ENCODE measurements at places on chromosomes 12 and 14.

DNA sequence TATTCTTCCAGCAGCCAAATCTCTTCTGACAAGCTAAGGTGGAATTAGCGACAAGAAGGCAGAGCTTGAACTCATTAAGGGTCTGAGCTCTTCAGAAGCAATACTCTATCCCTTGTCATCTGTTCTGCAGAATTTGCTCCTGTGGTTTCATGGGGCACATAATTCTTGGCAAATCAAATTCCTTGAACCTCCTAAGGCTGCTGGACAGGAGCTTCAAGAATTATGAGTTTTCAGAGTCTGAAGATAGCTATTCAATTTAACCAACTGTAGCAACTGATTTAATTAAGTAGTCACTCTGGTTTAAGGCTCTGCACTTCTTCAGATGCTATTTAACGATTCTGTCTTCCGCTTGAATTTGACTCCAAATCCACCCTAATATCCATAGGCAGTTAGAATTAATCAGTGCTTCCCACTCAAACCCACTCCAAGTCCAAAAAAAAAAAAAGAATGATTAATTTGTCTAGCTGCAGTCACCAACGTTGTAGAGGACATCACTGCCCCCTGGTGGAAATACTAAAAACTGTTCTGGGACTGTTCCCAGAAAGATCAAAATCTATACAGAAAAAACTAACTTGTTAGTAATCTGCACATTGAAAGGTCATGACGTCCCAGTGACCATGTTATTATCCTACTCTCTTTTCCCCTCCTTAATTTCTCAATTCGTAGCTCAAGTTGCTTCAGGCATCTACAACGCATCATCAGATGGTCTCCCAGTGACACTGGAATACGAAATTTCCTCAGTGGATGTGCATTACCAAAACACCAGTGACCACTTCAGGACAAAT is 169.9 kb downstream of the KIF21A start:
- no peak for DNase-seq

DNA sequence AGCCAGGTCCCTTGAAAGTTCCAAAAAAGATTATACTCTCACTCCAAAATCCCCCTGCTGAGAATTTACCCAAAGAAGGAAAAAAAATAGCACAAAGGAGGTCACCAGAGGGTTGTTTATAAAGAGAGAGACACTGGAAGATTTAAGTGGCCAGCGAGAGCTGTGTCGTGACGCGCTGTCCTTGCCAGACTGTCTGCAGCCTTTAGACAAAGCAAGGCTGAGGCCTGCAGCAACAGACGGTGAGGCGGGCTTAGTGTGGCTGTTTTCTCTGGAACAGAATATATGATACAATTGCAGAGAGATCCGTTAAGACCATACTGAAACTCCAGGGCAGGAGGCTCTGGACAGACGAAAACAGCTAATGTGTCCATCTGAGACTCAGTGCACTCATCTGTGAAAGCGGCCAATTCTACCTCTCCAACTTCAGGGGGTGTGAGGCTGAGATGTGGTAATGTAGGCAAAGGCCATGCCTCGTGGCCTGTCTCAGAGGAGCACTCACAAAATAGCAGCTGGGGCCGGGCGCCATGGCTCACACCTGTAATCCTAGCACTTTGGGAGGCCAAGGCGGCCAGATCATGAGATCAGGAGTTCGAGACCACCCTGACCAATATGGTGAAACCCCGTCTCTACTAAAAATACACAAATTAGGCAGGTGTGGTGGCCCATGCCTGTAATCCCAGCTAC is 36.2 kb downstream of the ANAPC7 start:
- no peak for DNase-seq

DNA sequence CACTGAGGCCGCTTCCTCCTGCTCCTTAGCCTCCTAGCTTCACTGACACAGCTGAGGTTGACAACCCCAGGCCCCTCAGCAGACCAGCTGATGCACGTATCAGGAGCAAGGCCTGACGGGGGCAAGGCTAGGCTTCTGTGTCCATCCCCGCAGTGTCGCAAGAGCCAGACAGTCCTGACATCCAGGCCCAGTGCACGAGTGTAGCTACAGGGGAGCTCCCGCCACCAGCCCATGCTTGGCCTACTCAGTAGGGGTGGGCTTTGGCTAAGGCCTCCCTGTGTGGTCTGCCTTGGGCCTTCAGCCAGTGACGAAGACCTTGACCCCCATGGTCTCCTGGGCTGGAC is 179.1 kb downstream of the DPF3 start:
- DNase-seq: no peak

DNA sequence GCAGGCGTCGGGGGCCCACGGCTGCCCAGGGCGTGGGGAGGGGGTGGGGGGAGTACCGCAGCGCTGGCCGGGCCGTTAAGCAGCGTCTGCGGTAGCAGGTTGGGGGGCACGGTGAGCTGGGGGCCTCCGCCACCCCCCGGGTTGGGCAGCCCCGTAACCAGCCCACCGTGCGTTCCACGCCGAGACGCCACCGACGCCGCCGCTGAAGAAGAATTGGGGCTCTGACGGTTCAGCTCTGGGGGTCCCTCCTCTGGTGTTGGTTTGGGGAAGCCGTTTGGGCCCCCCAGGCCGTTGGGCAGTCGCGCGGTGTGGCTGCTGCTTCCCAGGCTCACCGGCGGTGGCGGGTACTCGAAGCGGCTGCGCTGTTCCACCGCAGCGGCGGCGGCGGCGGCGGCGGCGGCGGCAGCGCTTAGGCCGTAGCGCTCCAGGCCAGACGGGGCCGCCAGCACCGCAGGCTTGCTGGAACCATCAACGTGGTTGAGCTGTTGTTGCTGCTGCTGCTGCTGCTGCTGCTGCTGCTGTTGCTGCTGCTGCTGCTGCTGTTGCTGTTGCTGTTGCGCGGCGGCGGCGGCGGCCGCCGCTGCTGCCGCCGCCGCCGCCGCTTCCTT is 1.5 kb downstream of the IRF2BPL start:
- DNase-seq: no peak

DNA sequence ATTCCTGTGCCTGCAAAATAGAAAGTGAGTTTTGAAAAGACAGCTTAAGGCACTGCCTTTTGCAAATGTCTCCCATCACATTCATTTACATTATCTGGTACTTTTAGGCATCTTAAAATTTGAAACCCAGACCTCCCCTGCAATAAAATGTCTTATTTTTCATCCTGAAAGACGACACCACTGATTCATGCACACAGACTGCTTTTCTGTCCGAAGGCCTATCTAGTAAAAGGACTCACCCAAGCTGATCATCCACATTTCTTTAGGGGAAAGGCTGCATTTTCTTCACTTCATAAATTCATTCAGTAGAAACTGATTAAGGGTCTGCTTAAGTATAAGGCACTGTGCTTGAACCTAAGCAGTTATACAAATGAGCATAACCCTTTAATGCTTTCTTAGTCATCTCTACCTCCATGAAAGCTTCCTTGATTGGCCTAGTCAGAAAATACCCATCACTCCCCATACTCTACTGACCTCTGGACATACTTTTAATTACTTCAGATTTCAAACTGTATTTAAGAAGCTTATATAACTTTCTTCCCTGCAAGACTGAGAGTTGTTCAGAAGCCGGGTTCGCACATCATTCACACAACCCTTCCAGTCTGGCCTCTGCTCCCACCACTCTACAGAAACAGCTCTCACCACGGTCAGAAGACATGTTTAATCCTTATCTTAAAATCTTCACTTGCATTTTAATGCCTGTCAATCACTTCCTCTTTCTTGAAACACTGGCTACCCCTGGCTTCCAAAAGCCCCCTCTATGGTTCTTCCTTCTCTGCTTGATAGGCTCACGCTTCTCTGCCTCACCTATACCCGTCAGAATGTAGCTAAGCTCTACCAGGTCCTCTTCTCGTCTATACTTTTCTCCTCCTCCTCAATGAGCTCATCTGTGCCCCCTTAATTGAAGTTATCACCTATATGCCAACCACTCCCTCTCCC is 288.6 kb downstream of the MED13L start:
- DNase-seq: no peak

GRCh38 chr14:53953828-53954550 is 2.6 kb downstream of the BMP4 start:
- DNase-seq: no peak

DNA sequence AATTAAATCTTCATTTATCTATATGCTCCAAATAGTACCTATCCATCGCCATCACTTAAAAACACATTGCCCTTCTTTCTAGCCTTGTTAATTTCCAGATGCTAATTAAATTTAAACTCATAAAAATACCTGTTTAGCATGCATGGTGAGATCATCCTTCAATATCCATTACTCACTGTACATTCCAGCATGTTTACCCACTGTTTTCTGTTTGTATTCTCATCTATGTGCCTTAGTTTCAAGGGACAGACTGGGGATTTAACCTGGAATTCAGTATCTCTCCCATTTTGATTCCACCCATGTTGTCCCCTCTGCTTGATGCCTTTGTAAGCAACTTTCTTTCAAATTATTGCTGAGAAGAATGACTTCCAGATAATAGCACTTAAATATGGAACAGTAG is 208.0 kb downstream of the SPTSSA start:
- no peak for DNase-seq

- no peak for DNase-seq
Observed at GRCh38 chr14:97489750-97490149, 692.6 kb downstream of the VRK1 start.

DNA sequence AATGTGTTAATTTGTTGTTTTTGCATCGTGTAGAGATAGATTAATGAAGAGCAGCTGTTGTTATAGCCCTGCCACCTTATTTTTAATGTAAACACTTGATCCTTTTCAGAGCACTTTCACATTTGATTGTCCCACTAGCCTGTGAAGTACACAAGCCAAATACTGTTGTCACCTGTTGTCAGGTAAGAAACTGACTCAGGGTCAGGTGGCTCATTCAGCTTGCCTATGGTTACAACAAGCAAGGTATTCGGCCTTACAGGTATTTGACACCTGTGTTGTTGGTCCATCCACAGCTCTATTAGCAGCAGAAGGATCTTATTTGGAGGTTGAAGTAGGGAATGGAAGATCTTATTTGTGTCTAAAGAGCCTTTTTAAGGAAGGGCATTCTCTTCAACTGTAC is 108.9 kb downstream of the GPR135 start:
- DNase-seq: no peak

DNA sequence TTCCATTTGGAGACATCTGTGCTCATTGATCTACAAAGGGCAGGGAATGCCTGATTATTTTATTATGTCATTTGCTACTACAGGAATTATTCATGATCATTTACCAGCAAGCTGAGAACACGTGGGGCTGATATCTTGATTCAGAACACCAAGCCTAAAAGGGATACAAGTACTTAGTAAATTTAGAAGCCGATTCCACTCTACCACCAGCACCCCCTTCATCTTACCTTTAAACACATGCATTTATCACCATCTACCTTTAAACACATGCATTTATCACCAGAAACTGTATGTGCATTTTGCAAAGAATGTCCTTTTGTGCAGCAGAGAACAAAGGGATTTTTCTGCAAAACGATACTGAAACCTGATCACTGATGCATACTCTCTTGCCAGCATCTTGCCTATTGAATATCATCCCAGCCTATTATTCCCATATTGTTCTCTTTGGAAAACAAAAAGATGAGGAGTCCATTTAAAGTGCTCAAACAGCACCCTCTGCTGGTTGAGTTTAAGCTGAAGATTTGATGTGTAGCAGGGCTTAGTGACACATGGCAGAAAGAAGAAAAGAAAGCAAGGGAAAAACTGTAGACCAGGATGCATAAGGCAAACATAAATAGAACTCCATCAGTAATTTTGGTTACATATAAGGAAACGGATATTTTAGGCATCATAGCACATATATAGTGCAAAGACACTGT is 132.6 kb upstream of the PLEKHG7 start:
- DNase-seq: no peak

DNA sequence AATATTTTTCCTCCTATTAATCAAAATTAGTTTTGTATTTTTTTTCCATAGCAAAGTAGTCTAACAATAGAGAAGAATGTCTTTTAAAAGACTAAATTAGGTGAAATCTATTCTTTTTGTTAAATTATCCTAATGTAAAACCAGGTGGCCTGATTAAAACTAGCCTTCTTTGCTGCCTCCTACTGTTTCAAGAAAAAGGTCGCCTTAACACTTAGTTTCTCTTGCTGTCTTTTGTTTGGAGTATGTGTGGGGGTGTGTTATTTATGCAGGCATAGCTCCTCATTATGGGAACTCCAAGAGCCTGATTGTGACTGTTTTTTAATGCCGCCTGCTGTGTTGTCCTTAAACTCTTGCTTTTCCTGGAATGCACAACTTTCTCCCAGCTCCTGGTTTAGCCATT is 855.3 kb downstream of the DIO2 start:
- DNase-seq: no peak

DNA sequence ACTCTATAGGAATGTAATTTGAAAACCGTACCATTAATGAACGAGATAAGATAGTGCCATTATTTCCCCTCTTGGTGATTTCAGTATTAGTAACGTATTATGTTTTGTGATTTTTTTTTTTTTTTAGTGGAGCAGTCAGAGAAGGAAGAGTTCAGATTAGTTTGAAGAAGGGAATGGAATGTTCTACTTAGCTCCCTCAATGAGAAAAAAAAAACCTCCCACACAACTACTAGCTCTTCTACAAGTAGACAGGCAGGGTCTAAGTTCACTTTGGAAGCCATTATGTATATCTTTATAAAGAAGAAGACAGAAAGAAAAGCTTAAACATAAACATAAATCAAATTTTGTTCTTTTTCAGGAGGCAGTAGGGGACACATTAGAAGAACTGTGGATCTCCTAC is 27.3 kb downstream of the PNMA1 start:
- no peak for DNase-seq

DNA sequence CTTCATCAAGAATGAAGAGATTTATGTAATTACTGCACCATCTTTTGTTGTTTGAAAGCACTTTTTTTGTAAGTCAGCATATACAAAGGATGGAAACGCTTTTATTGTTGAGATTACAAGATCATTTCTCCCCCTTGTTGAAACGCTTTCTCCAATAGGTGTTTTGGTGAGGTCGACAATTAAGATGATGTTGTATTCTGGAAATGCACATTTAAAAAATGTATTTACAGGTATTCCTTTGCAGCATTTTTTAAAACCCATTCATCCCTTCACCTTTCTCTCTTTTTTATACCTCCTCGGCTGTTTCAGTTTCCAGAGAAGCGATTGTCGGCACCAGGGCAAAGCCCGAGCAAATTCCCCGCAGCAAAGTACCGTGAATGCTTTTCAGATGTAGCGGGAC is 499.9 kb downstream of the VRK1 start:
- DNase-seq: no peak

DNA sequence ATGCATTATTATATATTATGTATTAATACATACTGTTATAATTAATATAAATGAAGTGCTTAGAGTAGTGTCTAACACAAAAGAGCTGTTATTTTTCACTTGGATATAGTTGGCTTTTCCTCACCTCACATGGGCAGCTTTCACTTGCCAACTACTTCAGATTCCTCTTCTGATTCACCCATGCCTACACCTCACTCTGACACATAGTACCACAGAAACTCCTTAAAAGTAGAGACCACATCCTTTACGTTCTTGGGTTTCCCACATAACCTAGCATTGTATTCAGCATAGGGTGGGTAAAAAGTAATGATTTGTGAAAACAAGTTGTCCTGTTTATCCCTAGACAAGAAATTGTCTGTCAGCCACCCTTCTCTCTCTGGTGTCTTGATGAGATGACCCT is 61.0 kb downstream of the DIO2 start:
- DNase-seq: no peak
